Activated B cell treated with CpG ODN at 0.5 μM for 24 hours (primary cell): ENCODE measurements at places on chromosomes 5 and 9. TPM values are rescaled to one million over a fixed set of nuclear protein-coding genes. Genes with fewer than 3 reads are reported as not detected.

- H3K4me1 ChIP-seq = no peaks in the 10 kb centered on the region
- no peak overlapping the region for H3K4me3 ChIP-seq
- no peak for DNase-seq
- no peaks in the 10 kb centered on the region for H3K36me3 ChIP-seq
- no peak overlapping the region for H3K27ac ChIP-seq
Measured at GRCh38 chr5:175617447-175617846, 40.4 kb upstream of the HRH2 start.

GRCh38 chr5:160846642-160847041 is 5.4 kb downstream of the ATP10B start:
- no peak overlapping the region for H3K4me3 ChIP-seq
- no peaks in the 10 kb centered on the region for H3K27me3 ChIP-seq
- no peaks in the 10 kb centered on the region for H3K36me3 ChIP-seq
- no peak overlapping the region for H3K27ac ChIP-seq
- H3K4me1 ChIP-seq = peaks cover 15% of the 10 kb centered on the region

GRCh38 chr5:82772281-82772680 is 304.9 kb downstream of the TMEM167A start:
- H3K27ac ChIP-seq = no peak overlapping the region
- no peaks in the 10 kb centered on the region for H3K36me3 ChIP-seq
- H3K4me3 ChIP-seq = no peak overlapping the region
- H3K4me1 ChIP-seq = no peaks in the 10 kb centered on the region
- H3K27me3 ChIP-seq = no peaks in the 10 kb centered on the region

PLAC8L1 gene
- total RNA-seq = 0.37 and 0.78 TPM in 2 replicates

DNA sequence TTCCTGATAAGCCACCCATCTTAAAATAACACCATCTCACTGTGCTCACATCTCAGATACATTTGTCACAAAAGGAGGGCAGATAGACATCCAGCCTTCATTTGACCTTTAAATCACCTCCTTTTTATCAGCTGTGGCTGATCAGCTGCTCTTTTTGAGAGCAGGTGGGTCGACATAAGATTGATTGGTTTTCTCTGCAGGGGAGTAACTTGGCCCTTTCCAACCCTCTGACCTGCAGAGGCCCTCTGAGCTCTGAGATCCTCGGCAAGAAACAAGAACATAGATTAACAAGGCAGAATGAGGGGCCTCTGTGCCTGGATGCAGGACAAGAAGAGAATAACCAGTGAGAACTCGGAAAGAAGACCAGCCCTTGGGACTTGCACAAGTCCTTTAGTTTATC is 33.5 kb upstream of the GLRA1 start:
- H3K4me3 ChIP-seq = no peak overlapping the region
- peaks cover 13% of the 10 kb centered on the region for H3K4me1 ChIP-seq
- no peaks in the 10 kb centered on the region for H3K27me3 ChIP-seq
- no peak overlapping the region for H3K27ac ChIP-seq

GRCh38 chr5:34667705-34668104 is 11.6 kb downstream of the RAI14 start:
- no peak overlapping the region for H3K4me3 ChIP-seq
- H3K4me1 ChIP-seq = no peaks in the 10 kb centered on the region
- H3K27me3 ChIP-seq = peaks cover 4% of the 10 kb centered on the region

ZDHHC11 gene
- 0.78 and 1.6 TPM in 2 replicates for total RNA-seq

DNA sequence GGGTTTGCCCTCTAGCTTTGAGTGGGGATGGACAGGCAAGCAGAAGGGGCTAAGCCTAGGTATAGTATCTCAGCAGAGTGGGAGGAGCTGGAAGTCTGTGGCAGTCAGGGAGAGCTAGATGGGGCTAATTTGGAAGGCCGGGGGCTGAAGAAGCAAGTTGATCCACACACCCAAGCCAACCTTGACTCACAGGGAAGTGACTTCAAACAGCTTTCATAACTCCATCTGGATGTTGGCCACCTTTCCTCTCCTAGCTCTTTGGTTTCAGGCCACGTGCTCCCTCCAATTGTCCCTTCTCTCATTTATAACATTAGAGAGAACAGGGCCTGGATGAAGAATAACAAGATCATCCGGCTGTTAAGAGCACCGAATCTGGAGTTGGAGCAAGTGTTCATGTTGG is 36.8 kb downstream of the EGR1 start:
- H3K4me1 ChIP-seq = no peaks in the 10 kb centered on the region
- H3K36me3 ChIP-seq = peaks cover 12% of the 10 kb centered on the region
- no peak overlapping the region for H3K4me3 ChIP-seq
- H3K27ac ChIP-seq = no peak overlapping the region
- no peaks in the 10 kb centered on the region for H3K27me3 ChIP-seq
- no peak for DNase-seq

TMEM252 gene
- not detected in 2 replicates for total RNA-seq
